ENCODE measurements at places on chromosomes 7 and 10.

- DNase-seq: no peak
These were observed 142.7 kb downstream of the CCDC71L start for GRCh38 chr7:106518239-106518638.

GRCh38 chr7:16801111-16801542 lies 3.7 kb downstream of the AGR2 start:
- peak; percentile 21 for DNase-seq

DNA sequence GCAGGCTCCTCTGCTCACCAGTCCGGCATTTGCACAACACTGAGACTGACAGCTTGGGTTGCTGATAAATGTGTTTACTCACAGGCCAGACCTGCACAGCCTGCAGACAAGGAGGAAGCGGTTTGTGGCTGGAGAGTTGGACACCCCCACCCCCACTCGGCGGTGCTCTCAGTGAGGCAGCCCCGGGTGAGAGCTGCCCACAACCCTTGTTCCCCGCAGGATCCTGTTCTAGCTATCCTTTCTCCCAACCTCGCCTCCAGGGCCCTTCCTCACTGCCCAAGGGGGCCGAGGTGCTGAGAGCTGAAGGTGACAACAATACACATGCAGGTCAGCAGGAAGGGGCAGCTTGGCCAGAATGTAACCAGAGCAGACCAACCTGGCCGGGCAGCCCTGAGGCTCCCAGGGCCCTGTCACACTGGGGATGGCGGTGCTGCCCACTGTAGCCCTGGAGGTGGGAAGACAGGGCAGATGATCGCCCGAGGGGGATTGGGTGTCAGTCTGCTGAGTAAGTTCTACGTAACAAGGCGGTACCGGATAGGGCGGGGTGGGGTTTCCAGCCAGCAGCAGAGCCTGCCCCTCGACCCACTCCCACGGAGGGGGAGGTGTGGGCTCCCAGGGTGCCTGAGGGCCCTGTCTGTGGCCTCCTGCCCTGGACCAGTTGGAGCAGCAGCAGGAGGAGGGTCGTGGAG lies 2.1 kb upstream of the ADAM8 start:
- DNase-seq: no peak

GRCh38 chr10:11064832-11065231 lies 47.2 kb downstream of the CELF2 start:
- no peak for DNase-seq

DNA sequence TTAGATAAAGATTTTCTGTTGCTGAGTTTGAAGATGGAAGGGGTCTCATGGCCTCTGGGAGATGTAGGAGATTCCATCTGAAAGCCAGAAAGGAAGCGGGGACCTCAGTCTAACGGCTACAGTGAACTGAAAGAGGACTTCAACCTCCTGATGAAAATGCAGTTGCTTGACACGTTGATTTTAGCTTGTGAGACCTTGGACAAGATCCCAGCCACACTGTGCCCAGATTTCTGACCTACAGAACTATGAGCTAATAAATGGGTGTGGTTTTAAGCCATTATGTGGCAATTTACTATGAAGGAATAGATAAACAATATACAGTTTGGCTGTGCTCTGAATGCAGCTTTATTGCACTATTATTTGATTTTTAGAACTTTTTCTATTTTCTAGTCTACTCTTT lies 342.3 kb upstream of the SEMA3D start:
- DNase-seq: no peak

- DNase-seq: no peak
These were observed 96.0 kb upstream of the ADO start for GRCh38 chr10:62708569-62708968.

DNA sequence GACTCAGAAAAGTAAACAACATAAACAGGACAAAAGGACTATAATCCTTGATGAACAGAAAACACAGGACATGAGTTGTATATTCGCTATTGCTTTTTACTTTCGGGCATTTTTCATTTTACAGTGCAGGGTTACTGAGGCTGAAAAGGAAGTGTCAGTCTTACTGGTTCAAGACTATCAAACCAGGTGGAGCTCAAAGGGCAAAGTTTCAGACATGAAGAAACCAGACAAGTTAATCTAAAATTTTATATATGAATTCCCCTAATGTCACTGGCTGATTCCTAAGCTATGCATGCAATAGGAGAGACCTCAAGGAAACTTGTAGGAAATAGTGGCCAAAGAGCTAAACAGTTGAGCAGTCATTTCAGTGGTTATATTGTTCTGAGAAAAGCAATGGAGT lies 11.4 kb downstream of the TCAF1 start:
- DNase-seq: no peak

DNA sequence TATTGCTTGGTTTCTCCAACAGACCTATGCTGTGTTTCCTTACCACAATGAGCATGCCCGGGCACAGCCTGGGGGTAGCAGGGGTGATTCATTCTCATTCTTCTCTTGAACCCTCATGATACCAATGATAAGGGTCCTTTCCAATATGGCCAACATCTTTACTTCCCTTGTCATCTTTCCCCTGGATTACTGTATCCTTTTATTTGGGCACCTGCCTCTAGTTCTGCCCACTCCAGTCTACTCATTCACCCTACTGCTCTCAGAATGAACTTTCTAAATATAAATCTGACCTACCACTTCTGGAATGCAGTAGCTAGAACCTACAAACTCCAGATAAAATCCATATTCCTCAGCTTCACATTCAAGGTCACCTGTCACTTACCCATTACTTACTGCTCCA lies 26.4 kb upstream of the ITPRID1 start:
- DNase-seq: no peak

GRCh38 chr10:33278198-33278597 lies 56.3 kb downstream of the NRP1 start:
- no peak for DNase-seq

GRCh38 chr10:18980089-18980629 lies 68.4 kb upstream of the MALRD1 start:
- no peak for DNase-seq

- no peak for DNase-seq
These were observed 66.6 kb upstream of the IGFBP3 start for GRCh38 chr7:45987521-45988290.

DNA sequence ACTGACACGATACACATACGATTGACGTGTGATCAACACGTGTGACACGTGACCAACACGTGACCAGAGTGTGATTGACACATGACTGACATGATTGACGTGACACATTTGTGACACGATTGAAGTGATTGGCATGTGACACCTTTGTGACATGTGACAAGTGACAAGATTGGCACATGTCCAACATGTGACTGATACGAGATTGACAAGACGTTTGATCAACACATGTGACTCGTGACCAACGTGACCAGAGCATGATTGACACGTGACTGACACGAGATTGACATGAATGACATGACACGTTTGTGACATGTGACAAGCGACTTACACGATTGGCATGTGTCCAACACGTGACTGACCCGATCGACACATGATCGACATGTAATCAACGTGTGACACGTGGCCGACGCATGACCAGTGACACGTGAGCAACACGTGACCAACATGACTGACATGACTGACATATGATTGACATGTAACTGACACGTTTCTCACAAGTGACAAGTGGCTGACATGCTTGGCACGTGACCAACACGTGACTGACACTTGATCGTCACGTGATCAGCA lies 22.0 kb downstream of the CRPPA start:
- DNase-seq: no peak

DNA sequence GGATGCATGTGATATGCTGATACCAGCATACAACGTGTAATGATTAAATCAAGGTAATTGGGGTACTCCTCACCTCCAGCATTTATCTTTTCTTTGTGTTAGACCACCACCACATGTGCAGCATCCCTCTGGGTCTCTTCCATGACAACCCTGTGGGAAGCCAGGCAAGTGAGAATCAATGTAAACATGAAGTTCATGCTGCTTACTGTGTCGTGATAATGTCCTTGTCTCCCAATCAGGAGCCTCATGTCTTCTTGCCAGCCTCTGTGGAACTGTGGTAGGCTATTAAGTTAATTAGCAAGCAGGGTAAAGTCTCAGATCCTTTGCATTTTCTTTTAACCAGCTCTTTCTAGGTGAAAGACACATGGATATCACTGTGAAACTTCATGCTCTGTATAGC lies 126.7 kb downstream of the TES start:
- no peak for DNase-seq

GRCh38 chr7:112120696-112121217 lies 85.4 kb downstream of the DOCK4 start:
- no peak for DNase-seq

GRCh38 chr10:122494833-122495232 lies 33.5 kb downstream of the HTRA1 start:
- no peak for DNase-seq

- DNase-seq: no peak
These were observed 12.3 kb downstream of the NHLRC2 start for GRCh38 chr10:113866551-113867394.

DNA sequence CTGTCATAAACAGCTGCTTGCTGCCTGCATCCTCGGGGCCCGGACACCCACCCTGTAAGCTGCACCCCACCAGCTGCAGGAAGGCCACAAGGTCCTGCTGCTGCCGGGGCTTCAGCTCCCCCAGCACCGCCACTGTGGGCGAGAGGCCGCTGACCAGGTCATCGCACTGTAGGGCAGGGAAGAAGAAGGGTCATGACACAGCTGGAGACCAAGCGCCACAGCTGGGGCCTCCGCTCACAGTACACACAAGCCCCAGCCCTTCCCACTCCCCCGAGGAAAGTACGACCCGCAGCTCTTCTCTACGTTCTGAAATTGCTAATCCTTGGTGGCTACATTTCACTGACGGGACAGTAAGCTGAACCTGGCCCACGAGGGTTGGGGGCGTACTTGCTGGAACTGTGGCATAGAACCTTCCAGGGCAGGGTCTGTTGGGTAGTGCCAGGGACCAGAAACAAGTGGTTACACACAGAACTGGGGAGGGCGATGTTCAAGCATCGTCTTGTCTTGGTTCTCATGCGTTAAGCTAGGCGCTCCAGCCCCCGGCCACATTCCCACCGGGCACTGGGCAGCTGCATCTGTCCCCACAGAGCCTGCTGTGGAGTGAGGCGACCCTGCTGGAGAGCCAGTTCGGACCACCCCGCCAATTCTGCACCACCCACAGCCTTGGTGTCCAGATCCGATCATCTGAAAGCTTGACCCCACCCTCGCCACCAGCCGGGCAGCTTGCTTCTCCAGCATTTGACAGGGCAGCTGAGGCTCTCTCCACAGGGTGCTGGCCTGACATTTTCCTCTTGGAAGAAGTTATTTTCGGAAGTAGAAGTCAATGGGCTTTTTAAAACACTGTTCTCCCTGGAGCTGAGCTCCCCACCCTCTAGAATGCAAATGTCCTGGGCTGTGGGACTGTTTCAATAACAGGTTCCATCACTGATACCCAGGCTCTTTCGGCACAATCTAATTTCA lies 50.8 kb downstream of the GSDME start:
- no peak for DNase-seq

DNA sequence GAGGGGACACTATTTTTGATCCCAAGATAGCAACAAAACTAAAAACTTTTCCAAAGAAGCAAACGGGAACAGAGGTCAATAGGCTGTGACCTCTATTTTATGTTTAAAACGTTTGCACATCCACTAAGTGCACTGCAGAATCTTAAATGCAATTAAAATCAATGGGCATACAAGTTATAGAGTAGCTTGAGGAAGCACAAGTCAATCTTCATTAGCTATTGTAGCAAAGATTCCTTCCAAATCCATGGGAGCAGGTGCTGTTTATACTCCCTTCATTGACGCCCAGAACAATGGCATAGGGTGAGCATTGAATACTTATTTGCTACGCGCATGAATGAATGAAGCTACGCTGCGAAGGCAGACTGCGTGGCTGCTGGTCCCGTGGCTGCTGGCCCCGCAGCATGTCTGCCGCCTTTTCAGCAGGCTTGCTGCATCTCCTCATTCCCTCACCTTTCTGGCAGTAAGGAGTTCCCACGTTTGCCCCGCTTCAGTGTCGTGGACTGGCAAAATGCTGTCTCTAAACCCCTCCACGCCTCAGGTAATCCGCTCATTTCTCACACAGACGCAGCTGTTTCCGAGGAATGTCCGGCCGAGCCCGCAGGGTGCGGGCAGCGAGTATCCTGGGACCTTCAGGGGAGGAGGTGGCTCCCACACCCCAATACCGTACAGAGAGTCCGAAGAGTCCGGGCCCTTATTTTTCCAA lies 754 bp upstream of the PHYHIPL start:
- DNase-seq: no peak

- no peak for DNase-seq
These were observed 48.0 kb downstream of the SORCS3 start for GRCh38 chr10:104689105-104689504.

GRCh38 chr10:38054361-38054797 lies 39.8 kb upstream of the ZNF37A start:
- peak; percentile 38 for DNase-seq

DNA sequence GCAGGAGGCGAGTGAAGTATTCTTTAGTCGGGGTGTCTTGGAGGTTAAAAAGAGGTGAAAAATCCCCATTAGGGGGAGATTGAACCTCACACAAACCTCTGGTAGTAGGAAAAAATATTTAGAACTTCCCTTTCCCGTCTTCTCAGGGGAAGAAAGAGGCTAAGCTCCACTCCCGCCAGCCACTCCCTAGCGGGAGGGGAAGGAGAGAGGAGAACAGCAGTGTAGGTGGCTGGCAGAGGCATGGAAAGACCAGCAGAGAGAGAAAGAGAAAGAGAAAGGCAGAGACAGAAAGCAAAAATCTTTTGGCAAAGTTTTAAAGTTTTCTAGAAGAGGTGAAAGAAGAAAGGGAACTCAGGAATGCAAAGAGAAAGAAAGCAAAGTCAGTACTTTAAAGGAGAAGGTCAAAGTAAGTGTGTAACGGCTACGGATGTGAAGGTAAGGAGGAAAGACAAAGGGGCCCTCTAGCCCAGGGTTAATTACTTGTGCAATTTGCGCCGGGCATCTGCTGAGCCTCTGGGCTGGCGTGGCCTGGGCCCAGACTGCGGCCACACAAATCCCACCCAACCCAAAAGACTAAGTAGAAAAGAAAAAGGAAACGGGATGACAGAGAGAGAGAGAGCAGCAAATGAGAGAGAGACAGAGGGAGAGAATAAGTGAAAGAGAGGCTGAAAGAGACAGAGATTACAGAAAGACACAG lies 72.3 kb upstream of the ZNF746 start:
- DNase-seq: no peak

DNA sequence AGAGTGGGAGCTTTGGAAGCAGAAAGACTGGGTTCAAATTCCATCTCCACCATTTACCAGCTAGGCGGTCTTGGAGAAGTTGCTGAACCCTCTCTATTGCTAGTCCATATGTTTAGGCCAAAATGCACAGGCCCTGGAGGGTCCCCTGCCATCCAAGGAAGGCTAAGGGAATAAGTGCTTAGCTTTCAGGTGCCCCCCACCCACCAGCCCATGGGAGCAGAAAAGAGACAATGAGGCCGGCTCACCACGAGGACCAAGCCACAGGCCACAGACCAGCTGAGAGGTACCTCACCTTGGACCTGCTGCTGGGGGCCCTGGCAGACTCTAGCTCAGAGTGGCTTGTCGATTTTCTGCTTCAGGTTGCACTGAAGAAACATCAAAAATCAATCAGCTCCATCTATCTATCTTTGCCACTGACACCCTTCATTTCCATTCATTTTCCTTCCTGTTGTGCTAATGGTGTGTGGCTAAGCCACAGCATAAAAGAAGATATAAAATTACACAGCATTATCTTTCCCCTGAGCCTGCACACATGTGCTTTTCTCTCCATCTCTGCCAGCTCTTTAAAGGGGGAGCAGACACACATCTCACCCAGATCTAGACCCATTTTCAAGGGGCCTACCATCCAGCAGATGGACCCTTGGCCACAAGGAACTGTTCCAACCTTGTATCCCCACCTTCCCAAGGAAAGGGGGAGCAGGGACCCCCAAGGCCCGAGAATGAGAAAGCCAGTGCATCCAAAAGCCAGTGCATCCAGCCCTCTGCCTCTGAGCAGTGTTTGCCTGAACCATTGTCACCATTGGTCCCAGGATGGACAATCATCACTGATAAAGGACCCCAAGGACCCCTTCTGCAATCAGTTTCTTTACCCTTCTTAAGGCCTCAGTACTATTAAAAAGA lies 65.4 kb downstream of the GRID1 start:
- no peak for DNase-seq
